Aorta (tissue), 5 donors: ENCODE measurements at places on chromosomes 5 and 9. TPM values are rescaled to one million over a fixed set of nuclear protein-coding genes. Genes with fewer than 3 reads are reported as not detected.

GRCh38 chr5:23303435-23303834, 204.0 kb upstream of the PRDM9 start:
- no peak for DNase-seq

GRCh38 chr5:33788922-33789566, 102.7 kb downstream of the ADAMTS12 start:
- DNase-seq = no peak

- no peak for DNase-seq
These were observed 843.8 kb downstream of the DTWD2 start for GRCh38 chr5:118144540-118144939.

The ADAMTS6 gene
- 11.5 TPM for total RNA-seq

The CCDC183 gene
- total RNA-seq = 0.45 TPM

The RNF183 gene
- total RNA-seq = not detected

The GIN1 gene
- 9.2 TPM for total RNA-seq

The HMGXB3 gene
- 31.0 TPM for total RNA-seq
